Vagina (tissue), 2 donors: ENCODE measurements at places on chromosomes 4 and X. TPM values are rescaled to one million over a fixed set of nuclear protein-coding genes. Genes with fewer than 3 reads are reported as not detected.

The GPC3 gene
- 15.5 TPM for total RNA-seq

The GAB1 gene
- 29.0 TPM for total RNA-seq

The NDUFB11 gene
- 63.8 TPM for total RNA-seq

The CDS1 gene
- 8.8 TPM for total RNA-seq

The NXF2 gene
- total RNA-seq, result not detected

The CLIC2 gene
- 15.5 TPM for total RNA-seq

The GIMD1 gene
- total RNA-seq, result not detected

The NR3C2 gene
- total RNA-seq, result 9.6 TPM

The SOX3 gene
- total RNA-seq, result not detected

The FRG2 gene
- not detected for total RNA-seq

The C4orf54 gene
- total RNA-seq, result not detected

DNA sequence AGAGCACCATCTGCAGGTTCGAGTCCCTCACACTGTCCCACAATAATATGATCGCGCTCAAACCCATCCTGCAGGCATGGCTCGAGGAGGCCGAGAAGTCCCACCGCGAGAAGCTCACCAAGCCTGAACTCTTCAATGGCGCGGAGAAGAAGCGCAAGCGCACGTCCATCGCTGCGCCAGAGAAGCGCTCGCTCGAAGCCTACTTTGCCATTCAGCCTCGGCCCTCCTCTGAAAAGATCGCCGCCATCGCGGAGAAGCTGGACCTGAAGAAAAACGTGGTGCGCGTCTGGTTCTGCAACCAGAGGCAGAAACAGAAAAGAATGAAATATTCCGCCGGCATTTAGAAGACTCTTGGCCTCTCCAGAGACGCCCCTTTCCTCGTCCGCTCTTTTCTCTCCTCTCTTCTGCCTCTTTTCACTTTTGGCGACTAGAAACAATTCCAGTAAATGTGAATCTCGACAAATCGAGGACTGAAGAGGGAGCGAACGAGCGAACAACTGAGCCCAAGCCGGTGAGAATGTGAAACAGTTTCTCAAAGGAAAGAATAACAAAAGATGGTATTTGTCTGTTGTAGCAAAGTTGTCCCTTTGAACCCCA lies 1.9 kb downstream of the POU4F2 start:
- DNase-seq, result no peak
- H3K27ac ChIP-seq, result no peak overlapping the region
- peaks cover 8% of the 10 kb centered on the region for H3K27me3 ChIP-seq
- no peak overlapping the region for H3K4me3 ChIP-seq
- H3K36me3 ChIP-seq, result no peaks in the 10 kb centered on the region

- no peak for DNase-seq
- no peaks in the 10 kb centered on the region for H3K27me3 ChIP-seq
- H3K27ac ChIP-seq, result peak overlapping the region; percentile 95
- peaks cover 42% of the 10 kb centered on the region for H3K4me1 ChIP-seq
- H3K4me3 ChIP-seq, result peak overlapping the region; percentile 99
These were observed 772 bp upstream of the FBXW7 start for GRCh38 chr4:152536545-152537182.

- H3K27ac ChIP-seq, result no peak overlapping the region
- no peak for DNase-seq
- no peaks in the 10 kb centered on the region for H3K36me3 ChIP-seq
- H3K4me1 ChIP-seq, result no peaks in the 10 kb centered on the region
These were observed 215.1 kb upstream of the HDX start for GRCh38 chrX:84717343-84717742.

DNA sequence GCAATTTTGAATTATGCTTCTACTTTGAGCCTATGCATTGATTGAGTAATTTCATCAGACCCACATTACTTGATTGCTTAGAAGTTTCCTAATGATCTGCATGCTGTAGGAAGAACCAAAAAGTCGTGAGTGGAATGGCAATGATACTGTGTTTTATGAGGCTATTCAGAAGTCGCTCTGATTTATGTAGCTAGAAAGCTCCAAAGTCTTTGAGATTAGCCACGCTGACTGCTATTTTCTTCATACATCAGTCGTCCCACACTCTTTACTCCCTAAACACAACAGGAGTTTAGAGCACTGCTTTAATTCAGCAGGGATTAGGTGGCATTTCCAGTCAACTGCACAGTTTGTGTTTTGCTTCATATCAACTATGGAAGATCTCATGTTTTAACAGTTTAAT lies 4.1 kb downstream of the GRID2 start:
- H3K36me3 ChIP-seq, result no peaks in the 10 kb centered on the region
- no peak overlapping the region for H3K4me3 ChIP-seq
- no peak for DNase-seq
- H3K4me1 ChIP-seq, result peaks cover 26% of the 10 kb centered on the region
- H3K27me3 ChIP-seq, result no peaks in the 10 kb centered on the region
- no peak overlapping the region for H3K27ac ChIP-seq

- H3K36me3 ChIP-seq, result no peaks in the 10 kb centered on the region
- H3K4me1 ChIP-seq, result no peaks in the 10 kb centered on the region
- H3K27ac ChIP-seq, result no peak overlapping the region
- no peak overlapping the region for H3K4me3 ChIP-seq
- no peaks in the 10 kb centered on the region for H3K27me3 ChIP-seq
These were observed 571.5 kb downstream of the KCNIP4 start for GRCh38 chr4:21377046-21377445.

DNA sequence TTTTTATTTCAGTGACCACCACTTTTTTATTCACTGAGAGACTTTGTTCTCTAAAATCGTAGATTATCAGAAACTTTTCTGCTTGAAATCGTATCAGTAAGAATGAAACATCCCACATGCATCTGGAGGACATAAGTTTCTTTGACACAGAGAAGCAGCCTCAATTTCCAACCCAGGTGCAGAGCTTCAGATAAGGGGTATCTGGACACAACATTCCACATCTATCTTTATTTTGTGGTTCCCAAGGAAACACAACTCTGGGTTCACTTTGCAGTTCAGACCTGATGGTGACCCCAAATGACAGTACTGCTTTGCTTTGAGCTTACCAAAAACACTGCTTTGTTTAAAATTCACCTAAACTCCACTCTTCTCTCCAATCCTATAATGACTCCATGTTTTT lies 1.3 kb upstream of the CLCN5 start:
- no peaks in the 10 kb centered on the region for H3K36me3 ChIP-seq
- H3K27me3 ChIP-seq, result no peaks in the 10 kb centered on the region
- no peak overlapping the region for H3K27ac ChIP-seq
- H3K4me1 ChIP-seq, result peaks cover 6% of the 10 kb centered on the region
- H3K4me3 ChIP-seq, result no peak overlapping the region

- no peak for DNase-seq
- H3K4me3 ChIP-seq, result no peak overlapping the region
- H3K27ac ChIP-seq, result no peak overlapping the region
- H3K4me1 ChIP-seq, result no peaks in the 10 kb centered on the region
- no peaks in the 10 kb centered on the region for H3K36me3 ChIP-seq
These were observed 209.9 kb downstream of the PARM1 start for GRCh38 chr4:75142850-75143249.

DNA sequence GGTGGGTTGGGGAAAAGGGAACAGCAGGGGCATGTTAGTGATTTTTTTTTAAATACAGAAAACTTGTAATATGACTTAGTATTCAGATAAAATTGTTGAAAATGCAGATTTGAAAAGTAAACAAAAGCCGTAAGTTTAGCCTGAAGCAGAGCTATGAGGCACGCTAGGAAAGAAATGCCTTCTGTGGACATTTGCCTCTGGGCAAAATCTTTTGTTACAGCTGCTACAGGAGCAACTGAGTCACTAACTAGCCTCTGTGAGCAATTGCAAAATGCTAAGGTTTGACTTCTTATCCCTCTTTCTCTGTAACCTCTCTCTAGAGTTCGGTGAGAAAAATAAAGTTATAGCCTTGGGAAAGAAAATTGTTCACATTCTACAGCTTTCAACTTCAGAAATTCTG lies 350.0 kb downstream of the SLC7A11 start:
- no peaks in the 10 kb centered on the region for H3K36me3 ChIP-seq
- H3K4me3 ChIP-seq, result no peak overlapping the region
- no peak overlapping the region for H3K27ac ChIP-seq
- DNase-seq, result no peak

DNA sequence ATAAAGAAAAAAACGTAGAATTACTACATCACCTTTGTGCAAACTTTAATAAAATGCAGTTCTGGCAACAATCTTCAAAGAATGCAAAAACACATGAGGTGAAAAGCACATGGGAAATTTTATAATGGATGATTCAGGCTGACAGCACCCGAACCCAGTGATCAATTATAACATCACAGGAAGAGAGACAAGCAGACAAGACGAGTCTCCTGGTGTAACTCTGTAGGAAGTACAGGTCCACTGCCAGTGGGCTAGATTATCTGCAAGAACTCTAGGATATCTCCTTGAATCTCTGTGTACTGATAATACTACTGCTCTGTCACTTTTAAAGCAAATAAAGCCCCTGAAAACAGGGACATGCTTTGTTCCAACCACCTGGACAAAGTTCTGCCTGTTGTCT lies 58.9 kb upstream of the NXF3 start:
- no peak overlapping the region for H3K4me3 ChIP-seq
- no peaks in the 10 kb centered on the region for H3K36me3 ChIP-seq
- H3K27ac ChIP-seq, result no peak overlapping the region
- no peaks in the 10 kb centered on the region for H3K27me3 ChIP-seq

DNA sequence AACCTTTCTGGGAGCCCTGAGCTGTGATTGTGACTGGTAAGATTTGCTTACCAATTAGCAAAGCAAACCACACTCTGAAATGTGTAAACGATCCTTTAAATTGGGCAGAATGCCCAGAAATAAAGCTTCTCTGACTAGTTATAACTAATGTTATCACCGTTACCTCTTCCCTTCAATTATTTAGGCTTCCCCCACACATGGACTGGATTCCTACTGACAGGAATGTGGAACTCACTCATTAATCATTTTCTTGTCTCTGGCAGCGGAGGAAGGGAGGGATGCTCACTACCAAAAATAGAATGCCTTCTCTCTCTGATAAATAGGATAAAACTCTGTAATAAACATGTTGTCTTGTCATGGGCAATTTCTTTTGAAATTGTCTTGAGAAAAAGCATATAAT lies 25.3 kb upstream of the NWD2 start:
- H3K27me3 ChIP-seq, result no peaks in the 10 kb centered on the region
- H3K4me1 ChIP-seq, result no peaks in the 10 kb centered on the region
- H3K36me3 ChIP-seq, result no peaks in the 10 kb centered on the region
- no peak overlapping the region for H3K27ac ChIP-seq

GRCh38 chr4:47519239-47519883 lies 34.3 kb downstream of the ATP10D start:
- DNase-seq, result no peak
- H3K4me3 ChIP-seq, result no peak overlapping the region
- H3K36me3 ChIP-seq, result peaks cover 38% of the 10 kb centered on the region
- H3K27me3 ChIP-seq, result no peaks in the 10 kb centered on the region

GRCh38 chrX:130831347-130831722 lies 71.7 kb downstream of the ENOX2 start:
- H3K27ac ChIP-seq, result no peak overlapping the region
- H3K27me3 ChIP-seq, result no peaks in the 10 kb centered on the region
- H3K4me1 ChIP-seq, result no peaks in the 10 kb centered on the region
- no peaks in the 10 kb centered on the region for H3K36me3 ChIP-seq
- DNase-seq, result no peak
- H3K4me3 ChIP-seq, result no peak overlapping the region

- no peak overlapping the region for H3K27ac ChIP-seq
- no peaks in the 10 kb centered on the region for H3K27me3 ChIP-seq
- no peak for DNase-seq
These were observed 21.1 kb downstream of the MAGEA10 start for GRCh38 chrX:152117305-152117704.

GRCh38 chr4:139506774-139507173 lies 49.2 kb downstream of the SETD7 start:
- no peaks in the 10 kb centered on the region for H3K27me3 ChIP-seq
- H3K4me3 ChIP-seq, result no peak overlapping the region
- DNase-seq, result no peak

GRCh38 chrX:130566028-130566683 lies 164.4 kb downstream of the RBMX2 start:
- no peaks in the 10 kb centered on the region for H3K36me3 ChIP-seq
- no peaks in the 10 kb centered on the region for H3K27me3 ChIP-seq
- H3K4me1 ChIP-seq, result no peaks in the 10 kb centered on the region
- no peak overlapping the region for H3K4me3 ChIP-seq

DNA sequence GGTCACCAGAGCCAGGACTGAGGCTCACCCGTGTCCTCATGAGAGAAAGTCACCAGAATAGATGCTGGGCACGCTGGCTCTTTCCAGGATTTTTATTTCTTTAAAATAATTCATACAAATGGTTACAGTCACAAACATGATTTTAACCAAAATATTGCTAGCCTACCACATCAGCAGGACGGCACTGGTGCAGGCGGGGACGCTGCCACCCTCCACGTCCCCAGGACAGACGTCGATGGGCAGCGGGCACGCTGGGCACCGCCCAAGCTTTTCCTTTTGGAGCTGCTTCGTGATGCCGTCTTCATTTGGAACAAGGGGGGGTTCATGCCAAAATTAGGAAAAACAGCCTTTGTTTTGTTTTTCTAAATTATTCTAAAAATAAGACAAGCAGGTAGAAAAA lies 37.6 kb downstream of the CTBP1 start:
- no peaks in the 10 kb centered on the region for H3K27me3 ChIP-seq
- H3K4me3 ChIP-seq, result no peak overlapping the region
- H3K36me3 ChIP-seq, result no peaks in the 10 kb centered on the region
- H3K4me1 ChIP-seq, result peaks cover 98% of the 10 kb centered on the region
- DNase-seq, result no peak

DNA sequence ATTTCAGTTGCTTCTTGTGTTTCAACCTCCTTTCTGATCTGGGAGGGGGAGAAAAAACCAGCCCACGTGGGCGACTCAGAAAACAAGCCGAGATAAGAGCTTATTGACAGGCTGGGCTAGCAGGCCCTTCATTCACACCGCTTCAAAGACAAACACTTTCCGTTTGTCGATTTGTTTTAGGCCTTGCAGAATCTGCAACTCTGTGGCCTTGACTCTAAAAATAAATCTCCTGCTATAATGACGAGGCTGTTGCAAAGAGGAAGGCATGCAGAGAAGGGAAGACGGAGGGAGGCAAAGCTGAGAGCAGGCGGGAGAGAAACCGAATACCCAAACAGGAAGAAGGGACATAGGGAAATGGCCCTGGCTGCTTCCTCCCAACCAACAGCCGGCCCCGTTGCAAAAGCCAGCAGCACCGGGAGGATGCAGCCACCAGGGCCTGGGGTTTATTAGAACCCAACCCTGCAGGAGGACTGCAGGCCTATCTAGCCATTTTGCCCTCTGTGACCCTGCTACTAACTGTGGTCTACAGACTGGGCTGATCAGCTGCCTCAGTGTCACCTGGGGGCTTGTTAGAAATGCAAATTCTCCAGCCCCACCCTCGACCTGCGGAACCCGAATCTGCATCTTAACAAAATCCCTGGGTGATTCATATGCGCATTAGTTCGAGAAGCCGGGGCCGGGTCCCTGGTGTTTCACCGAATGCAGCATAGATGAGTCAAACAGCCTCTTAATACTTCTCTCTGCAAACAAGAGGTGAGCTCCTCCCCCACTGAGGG lies 325.5 kb downstream of the BCOR start:
- no peak for DNase-seq
- no peaks in the 10 kb centered on the region for H3K27me3 ChIP-seq
- H3K36me3 ChIP-seq, result no peaks in the 10 kb centered on the region
- no peaks in the 10 kb centered on the region for H3K4me1 ChIP-seq
